ENCODE measurements at places on chromosomes 6 and 20. TPM values are rescaled to one million over a fixed set of nuclear protein-coding genes. Genes with fewer than 3 reads are reported as not detected.

PRKN gene
- 0.24 TPM for total RNA-seq

GPX5 gene
- total RNA-seq = not detected

MUC21 gene
- 0.03 TPM for total RNA-seq

ZNF165 gene
- total RNA-seq = 0.94 TPM

ANKRD66 gene
- not detected for total RNA-seq

GSTA3 gene
- total RNA-seq = not detected

UCKL1 gene
- 31.2 TPM for total RNA-seq

SRSF12 gene
- total RNA-seq = 1.2 TPM

ROMO1 gene
- 372 TPM for total RNA-seq

CLVS2 gene
- 0.13 TPM for total RNA-seq

PAK5 gene
- total RNA-seq = not detected

GHRH gene
- total RNA-seq = not detected

STMND1 gene
- not detected for total RNA-seq

PSORS1C2 gene
- total RNA-seq = not detected

KHDRBS2 gene
- total RNA-seq = not detected

ZBTB22 gene
- total RNA-seq = 2.6 TPM

CDSN gene
- total RNA-seq = 0.05 TPM

SH3BGRL2 gene
- 0.32 TPM for total RNA-seq

TFAP2C gene
- total RNA-seq = 11.7 TPM

SUN5 gene
- not detected for total RNA-seq

CD24 gene
- total RNA-seq = 236 TPM

MAP7 gene
- total RNA-seq = 19.0 TPM

GRIK2 gene
- 0.46 TPM for total RNA-seq

FARS2 gene
- 10.4 TPM for total RNA-seq

MAP3K7 gene
- total RNA-seq = 13.1 TPM

GLP1R gene
- not detected for total RNA-seq

BRPF3 gene
- 8.3 TPM for total RNA-seq

PRR18 gene
- 0.13 TPM for total RNA-seq

DNAH8 gene
- not detected for total RNA-seq

BIRC7 gene
- 3.0 TPM for total RNA-seq

CRISP1 gene
- not detected for total RNA-seq

BPIFA3 gene
- not detected for total RNA-seq

PGK2 gene
- not detected for total RNA-seq
